ENCODE measurements at places on chromosomes 4 and X.

DNA sequence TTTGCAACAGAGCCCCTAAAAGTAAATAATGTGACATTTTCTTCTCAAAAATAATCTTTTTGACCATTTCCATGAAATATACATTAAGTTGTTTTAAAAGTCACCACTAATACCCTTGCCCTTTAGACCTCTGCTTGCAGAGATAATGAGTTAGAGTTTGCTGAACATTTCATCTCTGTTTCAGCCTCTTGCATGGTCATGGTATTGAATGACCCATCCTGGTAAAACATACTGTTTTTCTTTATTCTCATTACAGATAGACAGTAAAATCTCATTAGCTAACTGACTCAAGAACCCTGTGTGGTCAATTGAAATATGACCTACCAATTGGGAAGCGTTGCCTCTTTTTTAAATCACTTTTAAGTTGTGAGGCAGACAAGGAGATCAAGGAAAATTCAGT is 916.7 kb downstream of the PDHA2 start:
- DNase-seq = no peak

DNA sequence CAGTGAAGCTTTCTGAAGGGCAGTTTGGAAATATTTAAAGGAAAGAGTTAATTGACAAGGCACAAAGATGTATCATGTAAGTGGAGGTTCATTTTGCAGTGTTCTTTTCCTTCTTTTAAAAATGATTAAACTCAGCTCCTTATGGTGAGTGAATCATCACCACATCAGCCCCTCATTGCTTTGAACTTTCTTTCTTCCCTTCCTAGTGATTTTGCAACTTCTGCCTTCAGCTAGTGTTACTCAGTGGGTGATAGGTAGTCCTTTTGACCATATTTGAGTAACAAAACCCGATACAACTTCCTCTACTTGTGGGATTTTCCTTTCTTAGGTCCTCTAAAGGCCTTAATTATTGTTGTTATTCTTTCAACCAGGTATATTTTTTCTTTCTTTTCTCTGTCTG is 8.2 kb downstream of the ZCCHC4 start:
- DNase-seq = no peak

DNA sequence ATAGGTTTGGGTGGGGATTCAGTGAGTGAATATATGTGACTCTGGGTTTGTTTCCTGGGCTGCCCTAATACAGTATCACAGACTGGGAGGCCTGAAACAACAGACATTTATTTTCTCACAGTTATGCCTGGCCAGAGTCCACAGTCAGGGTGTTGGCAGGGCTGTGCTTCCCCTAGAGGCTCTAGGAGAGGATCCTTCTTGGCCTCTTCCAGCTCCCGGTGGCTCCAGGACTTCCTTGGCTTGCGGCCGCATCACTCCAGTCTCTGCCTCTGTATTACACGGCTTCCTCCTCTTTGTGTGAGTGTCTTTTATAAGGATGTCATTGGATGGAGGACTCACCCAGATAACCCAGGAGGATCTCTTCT is 5.2 kb upstream of the JAKMIP1 start:
- DNase-seq = no peak

GRCh38 chr4:86755388-86755787 is 93.8 kb downstream of the SLC10A6 start:
- no peak for DNase-seq

DNA sequence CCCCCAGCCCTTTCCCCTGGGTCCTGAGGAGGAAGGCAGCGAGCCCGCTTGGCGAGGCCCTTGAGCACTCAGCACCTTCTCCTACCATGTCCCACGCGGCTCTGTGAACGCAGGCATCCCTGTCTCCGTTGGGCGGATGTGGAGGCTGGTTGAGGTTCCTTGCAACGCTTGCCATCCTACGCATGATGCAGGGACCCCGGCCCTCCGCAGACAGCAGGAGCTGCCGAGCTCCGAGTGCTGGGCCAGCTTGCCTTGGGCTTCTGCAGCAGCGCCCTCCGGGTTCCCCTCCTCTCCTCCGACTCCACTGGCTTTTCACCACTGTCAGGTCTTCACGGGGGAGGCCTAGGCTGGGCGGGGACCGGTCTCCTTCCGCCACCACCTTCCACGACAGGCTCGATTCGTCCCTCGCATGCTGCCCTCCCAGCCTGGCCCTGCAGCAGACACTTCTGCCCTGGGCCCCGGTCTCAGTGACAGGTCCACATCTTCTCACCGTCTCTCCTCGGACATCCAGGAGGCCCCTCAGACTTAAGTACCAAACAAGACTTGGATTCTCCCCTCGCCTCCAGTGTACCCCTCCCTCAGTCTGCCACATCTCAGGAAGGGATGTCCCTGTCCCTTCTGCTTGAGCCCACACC is 67.6 kb upstream of the HGFAC start:
- DNase-seq = no peak

- DNase-seq = no peak
These were observed 16.2 kb downstream of the AWAT2 start for GRCh38 chrX:70033348-70034051.

DNA sequence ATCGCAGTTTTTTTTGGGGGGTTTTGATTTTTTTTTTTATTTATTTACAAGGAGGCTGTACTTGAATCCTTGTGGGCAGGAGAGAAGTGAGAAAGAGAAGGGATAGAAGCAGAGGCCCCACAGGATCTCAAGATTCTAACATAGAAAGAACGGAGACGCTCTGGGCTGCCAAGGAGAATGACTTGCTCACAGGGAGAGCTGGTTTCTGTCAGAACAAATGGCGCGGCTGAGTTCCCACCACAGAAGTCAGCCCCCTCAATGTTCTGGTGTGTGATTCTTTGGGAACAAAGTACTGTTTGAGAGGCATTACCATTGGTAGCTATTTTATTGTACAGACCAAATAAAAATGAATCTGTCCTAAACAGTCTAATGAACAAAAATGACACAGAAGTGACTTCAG is 80.6 kb downstream of the ATXN3L start:
- no peak for DNase-seq

GRCh38 chr4:52588771-52589591 is 70.1 kb downstream of the USP46 start:
- DNase-seq = peak; percentile 87

DNA sequence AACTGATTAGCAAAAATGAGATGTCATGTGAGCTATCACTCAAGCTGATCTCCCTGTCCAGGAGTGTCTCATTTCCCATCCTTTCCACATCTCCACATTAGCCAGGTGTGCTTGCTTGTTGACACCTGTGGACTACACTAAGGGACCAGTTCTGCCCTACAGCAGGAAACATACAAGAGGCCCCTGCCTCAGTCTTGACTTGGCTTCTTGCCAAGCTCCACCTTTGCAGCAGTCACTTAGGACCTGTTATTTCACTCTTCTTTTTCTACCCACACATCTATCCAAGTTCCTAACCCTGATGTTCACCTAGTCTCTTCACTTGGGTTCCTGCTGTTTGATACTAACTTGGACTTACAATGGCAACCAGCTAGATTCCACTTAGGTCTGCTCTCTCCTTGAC is 13.2 kb downstream of the FRMD7 start:
- no peak for DNase-seq

DNA sequence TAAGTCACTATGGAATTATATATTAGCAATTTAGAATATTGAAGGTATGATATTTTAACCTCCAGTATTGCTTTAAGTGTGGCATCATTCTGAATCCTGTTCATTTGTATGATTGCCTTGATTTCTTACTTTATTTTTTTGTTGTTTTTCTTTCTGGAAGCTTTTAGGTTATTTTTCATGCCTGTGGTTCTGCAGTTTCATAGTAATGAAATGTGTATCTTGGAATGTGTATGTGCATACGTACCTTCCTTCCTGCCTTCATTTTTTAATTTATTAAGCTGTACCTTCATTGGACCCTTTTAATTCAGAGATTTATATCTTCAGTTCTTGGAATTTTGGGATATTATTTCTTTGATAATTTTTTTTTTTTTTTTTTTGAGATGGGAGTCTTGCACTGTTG is 22.1 kb downstream of the CPEB2 start:
- DNase-seq = no peak

Data from SJSA1 (cell line).